A172 (cell line): ENCODE measurements at places on chromosomes 7 and 10. TPM values are rescaled to one million over a fixed set of nuclear protein-coding genes. Genes with fewer than 3 reads are reported as not detected.

The SORCS1 gene
- 0.64 and 1.2 TPM in 2 replicates for total RNA-seq

DNA sequence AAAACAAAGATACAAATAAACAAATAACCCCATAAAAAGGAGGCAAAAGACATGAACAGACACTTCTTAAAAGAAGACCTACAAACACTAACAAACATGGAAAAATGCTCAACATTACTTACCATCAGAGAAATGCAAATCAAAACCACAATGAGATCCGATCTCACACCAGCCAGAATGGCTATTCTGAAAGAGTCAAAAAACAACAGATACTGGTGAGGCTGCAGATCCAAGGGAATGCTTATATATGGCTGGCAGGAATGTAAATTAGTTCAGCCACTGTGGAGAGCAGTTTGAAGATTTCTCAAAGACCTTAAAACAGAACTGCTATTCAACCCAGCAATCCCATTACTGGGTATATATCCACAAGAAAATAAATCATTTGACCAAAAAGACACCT is 80.4 kb upstream of the NRP1 start:
- no peak for DNase-seq

- no peak for DNase-seq
Observed at GRCh38 chr7:29596593-29597178, 33.1 kb downstream of the PRR15 start.

DNA sequence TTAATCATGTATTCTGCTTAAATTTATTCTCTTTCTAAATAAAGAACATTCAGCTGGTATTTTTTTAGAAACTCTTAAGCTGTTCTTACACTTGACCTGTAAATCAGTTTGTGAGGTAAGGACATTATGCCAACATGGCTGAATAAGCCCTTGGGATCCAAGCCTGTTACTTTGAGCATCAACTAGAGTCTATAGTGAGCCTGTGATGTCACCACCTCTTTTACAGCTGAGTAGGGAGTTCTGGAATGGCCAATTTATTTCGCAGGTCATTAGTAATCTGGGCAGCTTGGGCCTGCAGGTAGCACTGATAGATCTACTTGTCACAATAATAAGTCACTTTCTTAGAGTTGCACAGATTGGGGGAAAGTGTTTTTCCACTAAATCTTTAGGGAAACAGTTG is 915.2 kb upstream of the MBL2 start:
- DNase-seq, result no peak

GRCh38 chr10:34933676-34934075 is 118.6 kb upstream of the PARD3 start:
- DNase-seq, result no peak

DNA sequence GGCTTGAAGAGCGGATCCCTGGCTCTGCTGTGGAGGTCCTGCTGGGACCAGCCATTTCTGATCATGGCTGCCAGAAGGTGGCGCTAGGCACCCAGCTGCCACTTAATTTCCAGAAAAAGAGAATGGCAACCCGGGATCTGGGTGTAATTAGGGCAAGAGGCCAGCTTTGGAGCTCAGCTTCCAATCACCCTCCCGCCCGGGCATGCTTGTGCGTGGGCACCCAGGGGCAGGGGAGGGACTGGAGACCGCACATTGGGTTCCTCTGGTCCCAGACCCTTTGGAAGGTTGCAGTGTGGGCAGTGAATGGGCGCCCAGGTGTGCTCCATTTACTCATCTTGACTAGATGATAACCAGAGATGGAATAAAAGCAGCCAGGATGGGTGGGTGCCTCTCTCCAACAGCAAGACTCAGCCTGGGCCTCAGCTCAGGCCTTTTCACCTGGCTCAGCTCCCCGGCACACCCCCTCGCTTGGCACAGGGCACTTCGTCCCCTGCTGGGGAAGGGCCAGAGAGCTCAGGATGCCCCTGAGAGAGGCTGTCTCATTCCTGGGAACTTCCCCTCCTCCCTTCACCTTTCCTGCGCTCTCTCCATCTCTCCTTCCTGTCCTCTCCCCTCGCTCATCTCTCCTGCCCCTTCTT is 14.7 kb downstream of the FAM241B start:
- peak; percentile 52 for DNase-seq

- DNase-seq, result no peak
Observed at GRCh38 chr10:120186506-120186905, 270.5 kb upstream of the PLPP4 start.
